Cardiac fibroblast (primary cell): ENCODE measurements at places on chromosomes 4 and X.

GRCh38 chr4:53767482-53767881 lies 176.2 kb upstream of the LNX1 start:
- DNase-seq: peak; percentile 88

DNA sequence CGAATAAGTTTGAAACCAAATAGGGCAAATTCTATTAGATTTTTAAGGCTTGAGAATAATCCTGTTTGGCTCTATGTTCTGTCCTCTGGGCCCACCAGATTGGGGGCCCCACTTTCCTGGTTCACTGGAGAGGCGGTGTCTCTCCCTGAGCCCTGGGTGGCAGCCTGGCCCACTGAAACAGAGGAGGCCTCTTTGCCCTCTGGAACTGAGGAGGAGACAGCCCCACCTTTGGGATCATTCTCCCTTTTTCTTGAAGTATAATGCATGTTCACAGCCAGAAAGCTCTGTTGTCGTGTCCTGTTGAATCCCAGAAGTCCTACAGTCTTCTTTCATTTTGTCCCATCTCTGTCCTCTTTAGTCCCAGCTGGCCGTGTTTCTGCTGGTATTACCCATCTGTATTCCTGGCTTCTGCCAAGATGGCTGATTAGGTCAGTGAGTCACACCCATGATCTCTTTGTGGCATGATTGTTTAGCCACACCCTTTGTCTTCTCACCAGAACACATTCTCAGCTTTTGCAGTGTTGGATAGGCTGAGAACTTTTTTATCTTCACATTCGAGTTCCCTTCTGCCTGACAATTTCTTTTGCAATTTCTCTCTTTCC lies 8.1 kb upstream of the TBC1D25 start:
- DNase-seq: peak; percentile 86

DNA sequence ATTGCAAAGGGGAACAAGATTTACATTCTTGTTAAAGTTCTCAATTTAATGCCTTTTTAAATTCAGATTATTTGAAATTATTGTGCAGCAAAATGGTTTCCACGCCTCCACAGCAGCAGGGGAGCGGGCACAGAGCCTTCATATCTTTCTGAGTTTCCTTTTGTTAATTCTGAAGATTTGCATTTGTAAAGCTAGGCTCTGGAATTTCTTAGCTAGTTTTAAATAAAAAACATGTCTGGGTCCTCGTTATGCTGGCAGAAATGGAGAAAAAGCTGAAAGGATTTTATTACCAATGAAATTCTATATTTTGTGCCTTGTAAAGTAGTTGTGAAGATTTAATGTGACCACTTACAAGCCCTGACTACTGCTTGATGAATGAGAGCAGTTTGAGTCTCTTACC lies 40.8 kb upstream of the MAGED1 start:
- no peak for DNase-seq

DNA sequence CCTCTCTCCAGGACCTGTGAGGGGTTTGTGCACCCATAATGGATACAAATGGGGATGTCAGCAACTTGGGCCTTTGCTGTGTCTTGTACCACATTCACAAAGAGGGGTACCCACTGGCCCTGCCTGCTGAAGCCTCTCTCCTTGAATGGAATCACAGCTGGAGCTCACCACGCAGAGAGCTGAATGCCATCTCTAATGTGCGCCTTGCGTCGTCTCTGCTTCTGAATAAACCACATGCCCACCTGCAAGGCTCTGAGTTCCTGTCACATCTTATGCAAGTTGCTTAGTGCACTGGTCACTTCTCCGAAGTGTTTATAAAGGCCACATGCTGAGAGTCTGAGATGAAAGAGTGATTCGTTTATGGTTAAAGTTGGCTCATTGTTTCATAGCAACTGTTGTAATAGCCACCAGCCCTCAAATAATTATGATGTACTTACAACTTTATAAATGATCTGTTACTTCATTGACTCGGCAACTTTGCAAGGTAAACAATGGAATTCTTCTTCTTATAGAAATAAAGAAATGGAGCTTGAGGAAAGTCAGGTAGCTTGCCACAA lies 6.2 kb upstream of the PUDP start:
- no peak for DNase-seq

DNA sequence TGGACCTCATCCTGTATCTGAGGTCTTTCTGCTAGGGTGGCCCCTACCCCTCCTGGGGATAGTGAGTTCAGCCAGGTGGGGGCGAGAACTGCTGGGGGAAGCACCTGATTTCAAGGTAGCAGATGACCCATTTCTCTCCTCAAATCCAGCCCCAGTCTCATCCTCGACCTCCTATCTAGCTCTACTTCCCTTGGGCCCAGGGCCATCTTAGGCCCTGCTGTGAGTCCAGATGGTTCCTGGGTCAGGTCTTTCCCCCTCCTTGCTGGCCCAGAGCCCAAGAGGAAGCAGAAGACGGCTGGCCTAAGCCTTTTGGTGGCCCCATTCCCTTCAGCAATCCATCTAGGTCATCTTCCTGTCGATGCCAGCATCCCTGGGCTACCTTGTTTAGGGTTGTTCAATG lies 3.3 kb downstream of the CDK16 start:
- DNase-seq: no peak

DNA sequence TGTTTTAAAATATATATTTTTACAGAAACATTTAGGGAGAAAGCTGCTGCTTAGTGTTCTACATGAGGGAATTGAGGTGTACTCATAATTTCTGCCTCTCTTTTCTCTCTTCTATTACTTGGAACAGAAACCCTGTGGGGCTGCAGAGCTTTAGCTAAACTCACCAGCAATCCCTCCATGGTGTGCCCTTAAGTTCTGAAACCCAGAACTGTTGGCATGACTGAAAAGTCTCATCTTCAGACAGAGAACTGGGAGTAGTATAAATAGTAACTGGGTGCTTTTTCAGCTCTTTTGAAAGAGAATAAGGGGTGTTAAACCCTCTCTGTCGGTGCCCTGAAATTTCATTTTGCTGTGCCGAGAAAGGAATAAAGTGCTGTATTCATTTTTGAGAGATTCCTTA lies 294.9 kb upstream of the BOD1L1 start:
- no peak for DNase-seq

GRCh38 chr4:19375136-19375804 lies 876.4 kb upstream of the SLIT2 start:
- DNase-seq: no peak

- no peak for DNase-seq
Observed at GRCh38 chr4:162684371-162684700, 482.4 kb downstream of the NAF1 start.

- DNase-seq: no peak
Observed at GRCh38 chr4:8906991-8907595, 35.5 kb upstream of the HMX1 start.

GRCh38 chr4:121656269-121656641 lies 40.5 kb downstream of the ANXA5 start:
- DNase-seq: peak; percentile 86

DNA sequence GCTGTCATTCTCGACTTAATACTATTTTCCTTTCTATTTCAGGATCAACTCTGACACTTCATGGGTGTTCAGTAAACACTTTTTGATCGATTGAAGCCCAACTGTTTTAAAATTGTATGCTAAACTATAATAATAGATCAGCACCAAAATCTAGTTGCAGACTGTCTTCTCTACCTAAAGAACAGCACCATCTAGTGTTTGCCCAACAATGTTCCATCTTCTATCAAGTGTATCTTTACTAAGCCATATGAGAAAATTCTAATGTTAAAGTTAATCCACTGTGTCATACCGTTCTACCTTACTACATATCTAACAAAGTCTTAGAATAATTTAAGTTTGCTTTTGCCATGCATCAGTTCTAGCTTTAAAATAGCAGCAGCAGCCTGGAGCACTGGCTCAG lies 113.0 kb upstream of the PRDX4 start:
- DNase-seq: peak; percentile 60

GRCh38 chr4:134540588-134540987 lies 339.0 kb upstream of the PABPC4L start:
- no peak for DNase-seq

DNA sequence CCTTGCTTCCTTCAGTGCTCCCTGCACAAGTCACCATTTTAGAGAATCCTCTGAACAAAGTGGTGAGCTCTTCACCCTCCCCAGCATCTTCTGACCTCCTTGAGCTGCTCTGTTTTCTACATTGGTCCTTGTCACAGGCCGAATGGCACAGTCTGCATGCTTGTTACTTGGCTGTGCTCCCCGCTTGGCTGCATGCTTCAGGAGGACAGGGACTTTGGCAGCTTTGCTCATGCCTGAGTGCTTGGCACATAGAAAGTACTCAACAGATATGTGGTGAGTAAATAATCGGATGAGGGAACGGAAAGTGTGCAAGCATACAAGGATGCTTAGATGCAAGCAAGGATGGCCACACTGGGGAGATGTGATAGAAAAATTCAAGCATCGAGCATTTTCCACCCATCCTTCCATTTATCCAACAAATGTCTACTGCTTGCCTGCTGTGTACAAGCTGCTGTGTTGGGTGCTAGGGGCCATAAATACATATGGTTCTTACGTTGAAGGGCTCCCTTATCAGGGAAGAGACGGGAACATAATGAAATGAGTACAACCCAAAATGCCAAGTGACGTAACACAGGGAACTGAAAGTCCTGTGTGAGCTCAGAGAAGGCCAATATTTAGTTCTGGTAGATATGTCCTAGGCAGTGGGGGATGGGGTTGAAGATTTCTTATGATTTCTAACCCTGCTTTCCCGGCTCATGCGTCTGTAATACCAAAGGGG lies 31.2 kb downstream of the SLC2A9 start:
- no peak for DNase-seq

DNA sequence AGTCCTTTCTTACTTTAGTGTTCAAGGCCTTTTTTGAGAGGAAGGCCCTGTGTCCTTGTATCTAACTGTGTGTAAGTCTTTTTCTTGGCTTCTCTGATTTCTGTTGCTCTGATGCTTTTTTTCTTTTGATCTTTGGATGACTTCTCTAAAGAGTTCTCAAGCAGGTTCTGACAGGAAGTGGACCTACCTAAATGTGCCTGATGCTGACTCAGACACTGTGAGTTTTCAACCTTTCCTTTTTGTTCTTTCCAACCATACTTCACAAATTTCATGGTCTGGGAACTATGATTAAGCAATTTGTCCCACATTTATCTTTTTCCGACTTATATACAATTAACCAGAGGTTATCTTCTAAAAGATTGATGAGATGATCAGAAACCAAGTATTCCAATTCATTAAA lies 96.5 kb downstream of the SYTL5 start:
- DNase-seq: no peak

DNA sequence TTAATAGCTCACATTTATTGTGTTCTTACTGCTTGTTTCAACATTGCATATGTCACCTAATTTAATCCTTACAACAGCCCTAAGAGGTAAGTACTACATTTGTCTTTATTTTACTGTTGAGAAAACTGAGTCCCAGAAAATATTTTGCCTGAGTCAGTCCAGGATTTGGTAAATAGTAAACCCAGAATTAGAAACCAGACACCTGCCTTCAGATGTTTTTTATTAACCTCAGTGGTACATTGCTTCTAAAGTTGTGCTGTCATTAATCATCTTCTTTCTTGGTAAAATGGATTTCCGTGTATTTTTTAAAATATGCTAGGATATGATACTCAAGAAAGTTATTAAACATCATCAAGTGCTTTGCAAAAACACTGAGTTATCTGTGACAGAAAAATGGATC lies 31.4 kb downstream of the USP53 start:
- DNase-seq: no peak

- no peak for DNase-seq
Observed at GRCh38 chr4:62474802-62475201, 1274.7 kb downstream of the ADGRL3 start.

GRCh38 chrX:75301060-75301459 lies 27.2 kb downstream of the UPRT start:
- DNase-seq: peak; percentile 78

- DNase-seq: no peak
Observed at GRCh38 chrX:129559783-129560182, 19.7 kb downstream of the OCRL start.

- peak; percentile 13 for DNase-seq
Observed at GRCh38 chrX:103565197-103565596, 20.1 kb upstream of the TCEAL4 start.
